ENCODE measurements at places on chromosomes 4 and X.

DNA sequence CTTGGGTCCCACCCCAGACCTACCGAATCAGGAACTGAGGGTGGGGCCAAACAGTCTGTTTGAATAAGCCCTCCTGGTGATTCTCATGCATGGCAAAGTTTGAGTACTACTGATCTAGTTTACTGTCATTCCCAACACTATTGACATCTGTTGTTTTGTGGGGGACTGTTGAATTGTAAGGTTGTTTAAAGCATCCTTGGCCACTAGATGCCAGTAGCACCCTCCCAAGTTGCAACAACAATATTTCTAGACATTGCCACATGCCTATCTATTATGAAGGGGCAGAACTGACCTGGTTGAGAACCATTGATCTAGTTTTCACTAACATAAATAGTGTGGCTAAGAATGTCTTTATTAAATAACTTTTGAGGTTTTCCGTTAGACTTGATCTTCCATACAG, 15.1 kb downstream of the TAF9B start:
- no peak for DNase-seq

DNA sequence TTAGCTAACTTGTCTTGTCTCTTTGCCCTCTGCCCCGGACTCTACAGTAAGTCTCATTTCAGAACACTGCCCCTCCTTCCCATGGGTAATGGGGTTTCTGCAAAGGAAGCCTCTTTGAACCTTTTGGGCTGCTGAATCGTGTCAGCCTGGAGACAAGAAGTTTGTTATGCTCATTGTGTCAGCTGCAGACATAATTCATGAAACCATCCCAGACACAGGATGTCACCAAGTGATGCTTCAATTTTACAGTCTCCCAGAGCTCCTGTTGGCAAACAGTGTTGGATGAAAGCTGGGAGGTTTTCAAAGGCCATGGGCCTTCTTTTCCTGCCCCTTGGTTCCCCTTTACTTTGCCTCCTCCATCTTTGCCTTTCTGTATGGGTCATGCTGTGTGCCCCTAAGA, 223.1 kb upstream of the TAPT1 start:
- DNase-seq = no peak

- DNase-seq = no peak
These were observed 209.5 kb upstream of the PPP3CA start for GRCh38 chr4:101556842-101557241.

DNA sequence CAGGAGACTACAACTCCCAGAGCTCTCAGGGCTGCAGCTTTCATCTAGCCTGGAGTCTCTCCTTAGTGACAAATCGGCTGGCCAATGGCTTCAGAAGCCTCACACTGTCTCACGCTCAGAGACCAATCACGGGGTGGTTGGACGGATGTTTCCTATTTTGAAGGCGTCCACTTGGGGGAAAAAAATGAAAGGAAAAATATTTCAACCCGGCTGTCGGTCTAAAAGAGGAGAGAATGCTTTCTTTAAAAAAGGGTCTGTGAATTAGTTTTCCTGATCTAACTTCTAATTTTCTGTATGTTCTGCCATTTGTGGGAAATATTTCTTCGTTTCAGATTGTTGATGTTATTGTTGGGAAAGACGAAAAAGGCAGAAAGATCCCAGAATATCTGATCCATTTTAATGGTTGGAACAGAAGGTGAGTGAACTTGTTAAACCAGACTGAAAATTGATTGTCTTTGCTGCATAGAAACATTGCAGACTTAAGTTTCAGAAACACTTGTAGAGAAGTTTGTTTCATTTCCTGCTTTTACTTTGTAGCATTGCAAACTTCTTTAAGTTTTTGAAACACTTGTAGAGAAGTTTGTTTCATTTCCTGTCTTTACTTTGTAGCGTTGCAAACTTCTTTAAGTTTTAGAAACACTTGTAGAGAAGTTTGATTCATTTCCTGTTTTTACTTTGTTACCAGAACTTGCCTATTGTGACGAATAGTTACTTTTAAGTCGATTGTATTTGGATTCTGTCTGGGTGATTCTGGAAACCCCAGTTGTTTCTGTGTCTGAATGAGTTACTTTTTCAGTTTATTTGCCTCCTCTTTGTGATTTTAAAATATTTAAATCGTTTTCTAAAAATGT, 1.6 kb downstream of the MSL3 start:
- peak; percentile 75 for DNase-seq

DNA sequence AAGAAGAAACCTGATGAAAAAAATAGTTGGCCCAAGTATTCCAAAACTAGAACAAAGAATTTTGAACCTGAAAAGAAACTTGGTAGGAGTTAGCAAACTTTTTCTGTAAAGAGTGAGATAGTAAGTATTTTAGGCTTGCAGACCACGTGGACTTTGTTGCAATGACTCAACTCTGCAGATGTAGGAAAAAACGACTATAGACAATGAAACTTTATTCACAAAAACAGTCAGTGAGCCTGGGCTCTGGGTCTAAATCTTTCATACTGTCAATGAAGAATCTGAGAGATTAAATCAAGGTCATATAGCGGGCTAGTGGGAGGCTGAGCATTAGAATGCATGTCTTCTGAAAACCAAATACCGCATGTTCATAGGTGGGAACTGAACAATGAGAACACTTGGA, 23.0 kb downstream of the SH3D19 start:
- DNase-seq = no peak

- DNase-seq = no peak
These were observed 92.2 kb upstream of the RAPGEF2 start for GRCh38 chr4:159010563-159011260.

Data from naive thymus-derived CD8-positive, alpha-beta T cell (primary cell).